ENCODE measurements at places on chromosomes 6 and 20.

- DNase-seq, result no peak
Observed at GRCh38 chr6:36836111-36837021, 2.9 kb downstream of the CPNE5 start.

DNA sequence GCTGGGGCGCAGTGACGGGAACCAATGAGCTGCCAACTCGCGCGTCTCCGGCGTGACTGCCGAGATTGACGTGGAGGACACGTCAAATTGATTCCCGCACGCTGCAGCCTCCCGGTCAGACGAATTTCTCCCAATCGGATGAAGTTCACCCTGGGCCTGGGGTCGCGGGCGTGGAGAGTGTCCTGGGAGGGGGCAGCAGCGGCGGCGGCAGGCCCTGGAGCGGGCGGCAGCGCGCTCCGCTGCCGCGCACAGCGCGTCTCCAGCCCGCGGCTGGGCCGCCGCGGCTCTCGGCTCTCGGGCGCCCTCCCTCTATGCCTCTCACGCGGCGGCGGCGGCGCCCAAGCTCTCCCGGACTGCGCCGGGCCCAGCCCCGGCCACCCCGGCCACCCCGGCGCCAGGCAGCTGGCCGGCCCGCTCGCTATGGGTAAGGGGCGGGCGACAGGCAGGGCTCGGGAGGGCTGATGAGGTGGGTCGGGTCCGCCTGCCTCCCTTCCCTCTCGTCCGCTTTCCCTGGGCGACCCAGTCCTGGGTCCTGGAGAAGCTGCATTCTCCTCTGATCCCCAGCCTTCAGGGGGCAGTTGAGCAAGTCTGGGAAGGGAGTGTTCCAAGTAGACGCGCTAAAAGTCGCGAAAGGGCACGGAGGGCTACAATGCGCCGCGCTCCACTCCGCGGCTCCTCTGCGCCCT lies at the start of gene PAX1:
Gene PAX1 (plus strand): TSS at position 90 of the 686 bp plus-strand sequence. CDS start 49 bp downstream, at position 139.
- no peak for DNase-seq

GRCh38 chr6:69232008-69232407 lies 564.8 kb downstream of the LMBRD1 start:
- no peak for DNase-seq

DNA sequence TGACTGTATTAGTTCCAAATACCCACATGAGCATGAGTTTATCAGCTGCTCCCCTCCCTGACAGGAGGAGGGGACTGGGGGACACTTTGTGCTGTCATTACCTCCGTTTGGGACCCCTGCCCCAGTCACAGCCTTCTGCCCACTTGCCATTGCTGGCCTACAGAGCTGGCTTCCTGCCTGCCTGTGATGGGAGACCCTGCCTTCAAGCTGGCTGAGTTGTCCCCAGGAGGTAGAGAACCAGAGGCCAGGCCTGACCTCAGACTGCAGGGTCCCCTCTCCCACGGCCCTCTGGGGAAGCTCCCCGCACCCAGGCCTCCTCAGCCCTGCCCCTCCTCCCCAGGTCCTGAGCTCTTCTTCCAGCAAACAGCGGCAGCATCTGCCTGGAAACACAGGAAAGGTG lies 105.5 kb downstream of the JPH2 start:
- no peak for DNase-seq

DNA sequence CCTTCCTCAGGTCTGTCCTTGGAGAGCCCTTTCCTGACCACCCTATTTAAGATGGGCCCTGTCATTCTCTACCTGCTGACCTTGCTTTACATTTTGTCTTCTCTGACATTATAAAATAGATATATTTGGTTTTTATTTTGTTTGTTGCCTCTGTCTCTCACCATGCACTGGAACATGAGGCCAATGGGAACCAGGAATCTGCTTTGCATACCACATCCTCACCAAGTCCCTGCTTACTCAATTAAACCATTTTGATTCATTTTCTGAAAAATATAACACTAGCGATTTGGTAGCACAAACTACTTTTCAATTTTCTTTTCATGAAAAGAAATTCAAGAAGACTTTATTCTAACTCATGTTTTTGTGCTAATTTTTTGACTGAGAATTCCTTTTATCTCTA lies 32.8 kb upstream of the POPDC3 start:
- DNase-seq, result no peak

DNA sequence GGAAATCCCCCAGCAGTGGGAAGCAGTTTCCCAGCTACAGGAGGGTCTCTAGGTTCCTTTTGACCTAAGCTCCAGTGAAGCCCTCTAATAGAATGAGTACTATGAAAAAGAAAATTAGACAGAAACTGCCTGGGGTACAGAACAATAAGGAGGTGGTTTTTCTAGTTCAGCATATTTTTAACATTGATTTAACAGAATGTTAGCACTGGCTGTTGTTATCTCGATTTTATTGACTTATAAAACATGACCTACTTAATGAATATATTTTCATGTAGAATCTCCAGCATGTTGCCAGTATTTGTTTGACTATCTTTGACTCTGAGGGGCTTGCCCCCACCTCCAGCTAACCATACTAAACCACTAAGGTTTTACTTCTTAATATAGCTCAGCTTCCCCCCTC lies 19.6 kb downstream of the SCGN start:
- DNase-seq, result no peak

GRCh38 chr6:107196152-107196551 lies 80.8 kb upstream of the BEND3 start:
- DNase-seq, result no peak

- DNase-seq, result no peak
Observed at GRCh38 chr20:63657260-63657936, 714 bp upstream of the RTEL1 start.

DNA sequence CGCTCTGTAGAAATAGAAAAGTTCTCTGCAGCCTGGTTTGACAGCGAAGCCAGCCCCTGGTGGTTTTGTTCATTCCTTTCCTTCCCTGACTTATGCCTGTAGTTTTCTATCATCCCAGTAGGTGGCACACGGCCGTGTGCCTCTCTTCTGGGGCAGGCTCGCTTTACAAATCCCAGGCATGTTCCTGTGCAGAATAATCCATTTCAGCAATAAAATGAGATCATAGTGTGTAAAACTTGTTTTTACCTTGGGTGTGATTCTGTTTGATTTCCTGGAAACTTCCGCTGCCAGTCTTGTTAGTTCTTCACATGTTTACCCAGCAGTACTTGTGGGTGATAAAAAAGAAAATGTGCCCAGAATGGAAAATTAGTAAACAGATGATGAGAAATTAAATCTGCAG lies 7.4 kb upstream of the INSM1 start:
- DNase-seq, result peak; percentile 65

DNA sequence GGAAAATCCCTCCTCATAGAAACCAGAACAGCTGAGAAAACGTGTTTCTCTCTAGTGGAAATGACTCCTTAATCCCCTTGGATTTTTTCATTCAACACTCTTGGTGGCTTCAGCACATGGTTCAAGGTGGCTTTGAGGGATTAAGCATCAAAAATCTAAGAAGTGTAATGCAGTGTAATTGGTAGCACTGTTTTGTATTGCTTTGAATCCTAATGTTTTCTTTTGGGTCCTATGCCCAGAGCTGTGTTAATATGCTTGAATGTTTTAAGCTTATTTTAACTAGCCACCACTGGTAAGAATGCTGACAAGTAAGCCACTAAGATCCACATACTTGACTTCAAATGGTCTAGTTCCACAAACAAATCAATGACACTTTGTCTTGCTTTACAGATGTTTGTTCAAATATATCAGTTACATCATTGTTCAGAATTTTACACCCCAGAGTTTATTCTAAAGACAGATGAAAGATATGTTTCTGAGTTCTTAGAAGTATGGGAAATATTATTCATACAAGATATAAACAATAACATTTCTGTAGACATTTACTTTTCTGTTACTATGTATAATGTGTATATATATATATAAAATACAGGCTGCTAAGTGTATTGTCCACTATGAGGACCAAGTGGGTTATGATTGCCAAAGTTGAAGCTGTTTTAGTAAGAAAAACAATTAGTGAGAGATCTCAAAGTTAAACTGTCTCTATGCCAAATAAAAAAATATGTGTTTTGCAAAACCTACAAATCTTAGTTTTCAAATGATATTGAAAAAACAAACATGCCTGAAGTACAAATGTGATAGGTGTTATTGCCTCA lies 220.8 kb downstream of the OGFRL1 start:
- no peak for DNase-seq

DNA sequence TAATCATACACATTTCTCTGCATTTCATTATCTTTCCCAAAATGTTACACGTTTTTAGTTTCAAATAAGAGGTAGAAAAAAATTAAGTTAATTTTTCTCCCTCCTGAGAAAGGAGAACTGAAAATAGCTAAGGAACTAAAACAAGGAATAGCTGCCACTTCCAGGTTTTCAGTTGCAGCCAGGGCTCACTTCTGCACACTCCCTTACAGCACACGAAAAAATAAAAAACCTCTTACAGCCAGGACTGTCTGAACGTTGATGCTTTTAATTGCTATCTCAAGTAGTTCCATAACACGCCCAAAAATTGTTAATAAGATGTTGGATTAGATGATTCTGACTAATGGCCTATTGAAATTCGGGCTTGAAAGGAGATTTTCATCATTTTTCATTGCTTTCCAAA lies 153.7 kb upstream of the THBS2 start:
- no peak for DNase-seq

DNA sequence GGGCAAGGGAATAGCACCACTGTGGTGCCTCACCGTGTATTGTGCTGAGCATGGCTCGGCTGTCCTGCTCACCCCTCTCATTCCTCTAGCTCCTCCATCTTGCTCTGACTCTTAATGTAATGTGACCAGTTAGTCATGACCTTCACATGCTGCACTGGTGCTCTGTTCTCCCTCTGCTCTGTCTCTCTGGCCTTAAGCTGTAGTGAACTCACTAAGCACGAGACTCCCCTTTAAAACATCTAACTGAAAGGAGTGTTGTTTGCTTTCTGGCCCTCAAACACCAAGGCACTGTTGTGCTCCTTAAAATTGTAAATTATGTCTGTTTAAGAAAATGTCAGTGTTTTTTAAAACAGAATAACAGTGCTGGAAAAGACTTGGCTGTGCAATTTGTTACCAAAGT lies 140.4 kb downstream of the HDGFL1 start:
- no peak for DNase-seq

- no peak for DNase-seq
Observed at GRCh38 chr6:45555981-45556771, 178.4 kb upstream of the SUPT3H start.

- DNase-seq, result peak; percentile 50
Observed at GRCh38 chr6:69866351-69866769, at the start of gene COL19A1. Gene COL19A1, plus strand, starts transcription at chr6:69866556. Its CDS starts 13,012 bp downstream, at chr6:69879568.

DNA sequence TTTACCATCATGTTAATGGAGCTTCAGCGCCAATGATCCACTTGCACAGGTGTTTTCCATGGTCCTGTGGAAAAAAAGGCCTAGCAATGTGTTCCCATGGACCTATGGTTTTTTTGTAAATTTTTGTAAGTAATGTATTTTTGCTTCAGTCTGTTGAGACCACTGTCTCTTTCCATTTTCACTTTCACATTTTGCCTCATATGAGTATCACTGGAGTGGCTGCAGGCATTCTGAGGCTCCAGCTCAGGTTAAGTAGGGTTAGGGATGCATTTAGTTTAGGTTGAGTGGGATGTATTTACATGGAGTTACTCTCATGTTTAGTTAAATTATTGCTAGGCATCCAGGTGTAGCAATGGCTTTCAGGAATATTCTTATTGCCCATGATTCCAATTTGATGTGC lies 19.2 kb upstream of the LMBRD1 start:
- DNase-seq, result no peak

GRCh38 chr20:6838181-6838826 lies 70.8 kb downstream of the BMP2 start:
- DNase-seq, result no peak

- peak; percentile 73 for DNase-seq
Observed at GRCh38 chr20:62136283-62137091, 6.7 kb downstream of the PSMA7 start.

- DNase-seq, result no peak
Observed at GRCh38 chr6:1703923-1704322, 94.2 kb downstream of the FOXC1 start.

DNA sequence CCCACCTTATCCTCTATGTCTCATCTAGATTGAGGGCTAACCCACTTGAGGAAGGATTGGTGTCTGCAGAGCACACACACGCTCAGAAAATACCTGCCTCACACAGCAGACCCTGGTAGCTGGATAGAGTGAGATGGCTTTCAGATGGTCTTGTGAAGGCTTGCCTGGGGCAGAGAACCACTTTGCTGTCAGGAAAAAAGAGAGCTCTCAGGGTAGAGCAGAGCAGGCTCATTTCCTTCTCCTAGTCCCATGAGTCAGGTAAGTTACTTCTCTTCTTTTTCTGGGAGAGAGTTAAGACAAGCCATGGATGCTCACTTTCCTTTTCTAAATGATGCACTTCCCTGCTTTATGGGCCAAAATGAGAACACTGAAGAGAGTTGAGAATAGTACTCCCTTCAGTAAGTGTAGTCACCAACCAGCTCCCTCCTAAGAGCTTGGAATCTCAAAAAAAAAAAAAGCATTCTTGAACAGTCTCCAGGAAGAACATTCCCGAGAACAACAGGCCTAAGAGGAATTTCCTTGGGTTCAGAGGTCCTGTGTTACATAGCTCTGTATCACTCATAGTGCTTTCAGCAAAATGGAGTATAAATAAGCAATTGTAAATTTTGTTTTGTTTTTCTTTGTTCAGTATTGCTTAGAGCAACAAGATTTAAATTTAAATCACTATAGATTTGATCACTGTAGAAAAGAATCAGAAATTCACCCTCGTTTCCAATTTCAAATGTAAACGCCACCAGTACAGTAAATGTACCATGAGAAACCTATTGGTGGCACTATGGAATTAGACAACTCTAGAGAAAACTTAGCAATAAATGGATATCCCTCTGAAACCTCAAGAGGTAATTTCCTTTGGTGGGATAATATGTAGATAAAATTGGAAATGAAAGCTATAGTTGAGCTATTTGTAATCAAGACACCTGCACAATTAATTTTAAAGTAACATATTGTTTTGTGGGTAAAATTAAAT lies 530.3 kb downstream of the RFPL4B start:
- DNase-seq, result peak; percentile 54

DNA sequence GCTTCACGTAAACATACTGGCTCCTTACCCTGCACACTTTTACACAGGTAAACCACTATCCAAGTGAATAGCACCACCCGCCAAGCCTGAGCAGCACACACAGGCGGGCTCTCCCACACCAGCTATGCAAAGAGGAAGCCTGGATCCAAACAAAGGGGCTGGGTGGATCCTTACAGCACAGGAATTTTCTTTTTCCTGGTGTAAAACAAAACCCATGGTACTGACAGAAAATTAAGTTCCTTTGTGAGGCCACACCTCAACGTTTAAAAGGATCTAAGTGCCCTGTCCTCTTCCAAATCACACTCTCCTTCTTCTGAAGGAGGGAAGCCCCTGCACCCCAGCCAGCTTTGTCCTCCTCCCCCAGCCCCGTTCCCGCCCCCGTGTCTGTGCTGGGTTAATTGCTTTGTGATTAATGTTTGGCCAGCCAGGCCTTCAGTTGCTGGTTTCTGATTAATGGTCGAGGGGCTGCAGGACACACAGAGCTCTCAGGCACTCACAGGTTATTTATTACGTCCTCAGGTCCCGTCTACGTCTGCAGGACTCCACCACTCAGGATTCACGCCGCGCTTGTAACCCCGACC lies 6.1 kb downstream of the DACT2 start:
- DNase-seq, result peak; percentile 71

- no peak for DNase-seq
Observed at GRCh38 chr6:42979523-42980177, 669 bp upstream of the PEX6 start.
